CD8-positive, alpha-beta memory T cell (primary cell): ENCODE measurements at places on chromosomes 3 and 15. TPM values are rescaled to one million over a fixed set of nuclear protein-coding genes. Genes with fewer than 3 reads are reported as not detected.

GRCh38 chr15:53757906-53758305 is 1.6 kb downstream of the WDR72 start:
- no peak for DNase-seq
- no peak overlapping the region for H3K27ac ChIP-seq
- no peaks in the 10 kb centered on the region for H3K27me3 ChIP-seq
- no peaks in the 10 kb centered on the region for H3K4me1 ChIP-seq
- H3K36me3 ChIP-seq: no peaks in the 10 kb centered on the region
- no peak overlapping the region for H3K4me3 ChIP-seq

PLCB2 gene
- 57.3 TPM for total RNA-seq

DNA sequence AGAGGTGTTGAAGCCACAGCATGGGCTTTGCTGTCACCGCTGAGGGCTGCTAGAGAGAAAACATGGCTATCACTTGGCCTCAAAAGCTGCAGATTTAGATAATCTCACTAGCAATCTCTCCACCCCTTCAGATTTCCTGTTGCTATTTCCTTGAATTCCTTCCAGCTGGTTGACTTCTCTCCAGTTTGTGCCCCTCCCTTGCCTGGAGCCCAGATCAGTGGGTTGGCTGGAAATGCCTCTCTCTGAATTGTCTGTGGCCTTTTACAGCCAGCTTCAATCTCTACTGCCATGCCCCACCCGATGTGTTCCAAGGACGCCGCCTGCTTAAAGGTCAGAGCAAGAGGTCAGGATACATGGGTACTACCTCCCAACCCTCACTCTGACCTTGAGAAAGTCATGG is 294.1 kb downstream of the NTRK3 start:
- no peak overlapping the region for H3K4me3 ChIP-seq
- no peaks in the 10 kb centered on the region for H3K4me1 ChIP-seq
- H3K36me3 ChIP-seq: no peaks in the 10 kb centered on the region
- H3K27ac ChIP-seq: no peak overlapping the region
- H3K27me3 ChIP-seq: no peaks in the 10 kb centered on the region

DNA sequence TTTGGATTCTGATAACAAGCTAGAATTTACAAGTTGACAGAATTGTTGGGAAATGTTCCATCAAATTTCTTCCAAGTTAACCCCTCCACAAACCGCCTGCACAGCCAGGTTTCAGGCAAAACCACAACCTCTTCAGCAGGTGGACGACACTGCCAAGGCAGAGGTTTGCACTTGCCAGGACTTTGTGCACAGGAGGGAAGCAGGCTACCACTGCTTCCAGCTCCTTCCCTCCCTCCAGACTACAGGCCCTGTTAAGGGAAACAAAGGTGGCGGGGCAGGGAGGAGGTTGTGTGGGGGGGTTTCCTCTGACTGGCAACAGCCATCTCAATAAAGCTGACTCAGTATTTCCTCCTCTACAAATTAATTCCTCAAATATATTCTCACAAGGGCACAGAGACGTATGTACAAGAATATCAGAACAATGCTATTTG is 42.2 kb downstream of the TBC1D2B start:
- H3K27ac ChIP-seq: peak overlapping the region; percentile 75
- H3K36me3 ChIP-seq: no peaks in the 10 kb centered on the region
- H3K27me3 ChIP-seq: no peaks in the 10 kb centered on the region
- peak overlapping the region; percentile 7 for H3K4me3 ChIP-seq
- H3K4me1 ChIP-seq: peaks cover 71% of the 10 kb centered on the region
- DNase-seq: peak; percentile 48

DNA sequence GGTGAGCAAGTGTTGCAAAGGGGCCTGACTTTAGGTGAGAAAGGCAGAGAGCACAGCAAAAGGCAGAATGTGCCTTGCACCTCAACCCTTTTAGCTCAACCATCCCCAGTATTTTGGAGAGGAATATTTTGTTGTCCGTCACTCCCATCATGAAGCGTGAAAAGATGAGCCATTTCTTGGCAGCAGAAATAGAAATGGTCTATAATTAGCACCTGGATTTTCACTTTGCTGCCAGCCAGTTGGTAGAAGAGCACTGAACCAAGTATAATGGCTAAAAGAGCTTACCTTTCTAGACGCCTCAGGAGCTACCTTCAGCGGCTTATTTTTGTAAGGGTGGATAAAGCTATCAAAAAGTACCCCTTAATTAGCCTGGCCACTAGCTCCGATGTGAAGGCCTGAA is 406.7 kb downstream of the OCA2 start:
- no peaks in the 10 kb centered on the region for H3K4me1 ChIP-seq
- no peak overlapping the region for H3K27ac ChIP-seq
- no peaks in the 10 kb centered on the region for H3K36me3 ChIP-seq
- DNase-seq: no peak
- H3K27me3 ChIP-seq: no peaks in the 10 kb centered on the region
- no peak overlapping the region for H3K4me3 ChIP-seq

HEMK1 gene
- 51.8 TPM for total RNA-seq

DNA sequence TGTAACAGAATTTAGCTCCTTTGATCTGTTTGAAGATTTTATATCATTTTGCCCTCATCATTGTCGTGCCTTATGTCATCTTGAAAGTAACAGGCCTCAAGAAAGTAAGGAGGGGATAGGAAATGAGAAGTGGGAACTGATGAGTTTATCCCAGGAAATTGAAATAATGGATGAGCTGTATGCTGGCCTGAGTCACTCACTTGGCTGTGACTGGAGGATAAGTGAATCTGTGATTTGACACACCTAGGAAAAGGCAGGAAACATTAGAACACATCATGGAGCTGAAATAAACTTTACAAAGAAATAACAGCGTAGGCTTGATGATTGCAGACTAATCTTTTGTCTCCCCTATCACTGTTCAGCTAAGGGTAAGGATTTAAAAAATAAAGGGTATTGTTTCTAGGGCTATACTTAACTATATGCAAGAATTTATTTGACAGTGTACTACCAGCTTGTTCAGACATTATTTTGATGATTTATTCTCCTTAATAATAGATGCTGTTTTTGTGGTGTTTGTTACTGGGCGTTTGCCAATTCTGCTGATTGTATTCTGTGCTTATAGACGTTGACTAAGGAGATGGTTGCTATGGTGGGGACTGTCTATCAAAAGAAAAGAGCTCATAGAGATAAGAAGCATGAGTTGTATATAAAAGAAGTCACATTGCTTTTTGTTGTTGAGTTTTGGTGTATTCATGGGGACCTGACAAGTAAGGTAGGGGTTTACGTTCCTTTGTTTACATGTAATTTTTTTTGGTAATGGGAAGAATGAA is 105.6 kb upstream of the ROPN1 start:
- DNase-seq: no peak
- H3K36me3 ChIP-seq: no peaks in the 10 kb centered on the region
- no peaks in the 10 kb centered on the region for H3K27me3 ChIP-seq
- H3K4me1 ChIP-seq: no peaks in the 10 kb centered on the region

DNA sequence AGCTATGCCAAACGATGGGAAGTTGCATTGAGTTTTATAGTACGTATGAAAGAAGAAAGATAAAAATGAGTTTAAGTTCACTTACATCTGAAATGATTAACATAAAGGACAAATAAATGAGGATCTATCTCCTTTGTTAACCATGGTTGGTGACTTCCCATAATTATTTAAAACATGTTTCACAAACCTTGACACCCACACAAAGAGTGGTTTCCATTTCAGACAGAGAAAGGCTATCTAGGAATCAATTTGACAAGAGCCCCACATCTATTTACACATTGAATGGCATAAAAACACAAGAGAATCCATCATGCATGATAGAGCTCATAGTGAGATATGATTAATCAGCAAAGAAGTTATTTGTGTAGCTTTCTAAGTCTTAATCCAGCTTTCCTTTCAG is 14.2 kb upstream of the MTMR10 start:
- H3K36me3 ChIP-seq: no peaks in the 10 kb centered on the region
- no peak overlapping the region for H3K4me3 ChIP-seq
- H3K27ac ChIP-seq: no peak overlapping the region
- peaks cover 3% of the 10 kb centered on the region for H3K27me3 ChIP-seq
- peaks cover 8% of the 10 kb centered on the region for H3K4me1 ChIP-seq
- DNase-seq: no peak

PRSS50 gene
- total RNA-seq: not detected

DNA sequence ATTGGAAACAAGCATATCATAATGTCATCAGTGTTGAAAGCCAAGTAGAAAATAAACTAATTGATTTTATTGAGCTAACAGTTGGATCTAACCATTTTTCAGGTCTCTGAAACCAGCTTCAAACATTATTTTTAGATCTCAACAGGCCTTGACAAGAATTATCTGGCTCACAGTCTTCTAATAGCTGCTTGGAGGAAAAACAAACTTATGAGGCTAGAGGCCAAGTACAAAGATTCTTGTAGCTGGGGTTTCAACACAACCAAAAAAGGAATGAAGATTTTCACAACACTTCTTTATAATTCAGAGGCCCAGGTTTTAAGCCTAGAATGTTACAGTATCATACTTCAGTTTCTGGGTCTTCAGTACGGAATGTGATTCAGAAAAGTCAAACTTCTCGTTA is 3.7 kb downstream of the SETMAR start:
- no peaks in the 10 kb centered on the region for H3K27me3 ChIP-seq
- no peak overlapping the region for H3K4me3 ChIP-seq
- H3K36me3 ChIP-seq: no peaks in the 10 kb centered on the region
- no peak for DNase-seq

ZNF385D gene
- total RNA-seq: not detected

DNA sequence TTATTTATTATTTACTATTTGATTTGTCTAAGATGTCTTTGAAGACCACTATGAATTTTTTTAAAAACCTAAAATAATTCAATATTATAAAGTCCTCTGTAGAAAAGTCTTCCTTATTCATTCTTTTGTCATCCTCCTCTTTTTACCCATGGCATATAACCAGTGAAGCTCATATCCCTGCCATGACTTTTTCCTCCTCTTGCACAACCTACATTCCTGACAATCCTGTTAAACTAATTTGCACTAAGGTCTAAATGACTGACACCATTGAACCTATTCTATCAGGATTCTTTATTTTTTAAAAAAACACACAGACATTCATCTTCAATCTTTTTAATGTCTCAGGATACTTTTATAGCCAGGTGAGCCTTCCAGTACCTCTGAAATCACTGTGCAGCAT is 159.9 kb upstream of the SLC2A2 start:
- no peak overlapping the region for H3K4me3 ChIP-seq
- no peak for DNase-seq
- H3K27me3 ChIP-seq: no peaks in the 10 kb centered on the region
- no peaks in the 10 kb centered on the region for H3K4me1 ChIP-seq

TUSC7 gene
- not detected for total RNA-seq

CPLX3 gene
- total RNA-seq: not detected

PRR23A gene
- total RNA-seq: not detected

LDHAL6B gene
- not detected for total RNA-seq

- no peak overlapping the region for H3K27ac ChIP-seq
- no peaks in the 10 kb centered on the region for H3K4me1 ChIP-seq
- H3K36me3 ChIP-seq: no peaks in the 10 kb centered on the region
- no peaks in the 10 kb centered on the region for H3K27me3 ChIP-seq
These were observed 109.7 kb upstream of the ALDH1A3 start for GRCh38 chr15:100769975-100770340.

DNA sequence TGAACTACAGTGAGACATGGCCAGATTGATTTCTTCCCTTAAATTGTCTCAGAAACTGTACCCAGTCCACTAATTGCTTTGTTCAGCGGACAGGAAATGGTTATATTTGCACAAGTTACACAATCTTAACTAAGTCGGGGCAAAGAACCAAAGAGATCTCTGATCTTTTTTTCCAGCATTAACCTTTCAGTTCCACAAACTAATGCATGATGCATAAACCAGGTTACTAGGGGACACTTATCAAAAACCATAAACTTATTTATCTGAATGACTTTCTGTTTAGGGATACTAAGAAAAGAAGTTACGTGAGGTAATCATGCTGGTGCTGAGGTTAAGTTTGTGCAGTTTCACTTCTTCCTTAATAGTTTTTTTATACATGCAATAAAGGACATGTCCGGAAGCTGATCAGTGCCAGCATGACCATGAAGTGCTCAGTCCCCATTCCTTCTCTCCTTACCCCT is 22.4 kb downstream of the FNDC3B start:
- no peak overlapping the region for H3K4me3 ChIP-seq
- DNase-seq: no peak
- no peaks in the 10 kb centered on the region for H3K36me3 ChIP-seq

SCG5 gene
- total RNA-seq: 0.28 TPM

DNA sequence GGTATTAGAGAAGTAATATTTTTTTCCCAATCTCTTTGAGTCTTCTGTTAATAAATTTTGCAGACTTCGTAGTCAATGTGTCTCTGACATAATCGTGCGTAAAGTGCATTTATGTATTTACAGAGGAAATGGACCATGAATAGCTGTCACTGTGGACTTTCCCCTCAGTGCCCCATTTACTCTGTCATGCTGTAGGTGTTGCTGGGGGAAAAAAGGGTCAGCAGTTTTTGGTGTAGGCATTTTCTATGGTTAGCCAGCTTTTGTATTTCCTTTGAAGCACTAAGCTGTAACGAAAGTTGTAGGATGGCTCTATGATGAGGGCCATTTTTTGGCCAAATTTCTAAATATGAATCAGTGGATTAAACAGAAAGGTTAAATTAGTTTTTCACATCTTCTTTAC is 598.4 kb downstream of the FGF12 start:
- no peaks in the 10 kb centered on the region for H3K4me1 ChIP-seq
- DNase-seq: no peak
- no peaks in the 10 kb centered on the region for H3K27me3 ChIP-seq
- no peaks in the 10 kb centered on the region for H3K36me3 ChIP-seq

- no peak for DNase-seq
- no peak overlapping the region for H3K27ac ChIP-seq
- no peaks in the 10 kb centered on the region for H3K36me3 ChIP-seq
- H3K4me1 ChIP-seq: no peaks in the 10 kb centered on the region
- H3K27me3 ChIP-seq: peaks cover 3% of the 10 kb centered on the region
These were observed 33.1 kb upstream of the NEO1 start for GRCh38 chr15:73019154-73019553.

DNA sequence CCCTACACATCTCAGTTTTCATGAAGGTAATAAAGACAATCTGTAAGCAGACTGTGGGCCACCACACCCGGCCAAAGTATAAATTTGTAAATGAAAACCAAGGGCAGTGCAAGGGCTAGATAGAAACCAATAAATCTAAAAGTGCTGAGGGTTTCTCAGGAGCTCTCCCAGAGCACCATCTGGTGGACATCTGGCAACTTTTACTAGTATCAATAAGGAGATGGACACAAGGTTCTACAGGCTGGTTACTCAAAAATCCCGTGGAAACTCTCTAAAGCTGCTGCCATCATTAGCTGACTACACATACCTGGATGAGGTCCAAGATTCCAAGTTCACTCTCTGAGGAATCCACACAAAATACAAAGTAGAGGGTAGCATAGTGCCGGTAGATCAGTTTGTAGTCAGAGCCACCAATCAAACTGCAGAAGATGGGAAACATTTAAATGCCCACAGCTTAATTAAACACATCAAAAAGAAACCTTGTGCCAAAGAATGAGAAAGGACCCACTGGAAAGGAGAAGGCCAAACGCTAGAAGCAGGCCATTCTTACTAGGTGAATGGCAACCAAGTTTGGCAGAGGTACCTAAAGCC is 5.5 kb downstream of the AP3S2 start:
- H3K4me3 ChIP-seq: no peak overlapping the region
- peaks cover 16% of the 10 kb centered on the region for H3K36me3 ChIP-seq
- DNase-seq: no peak
- H3K27ac ChIP-seq: no peak overlapping the region
- H3K27me3 ChIP-seq: no peaks in the 10 kb centered on the region
